ENCODE measurements at places on chromosomes 7 and 10.

- no peak for DNase-seq
Measured at GRCh38 chr7:87473192-87473591, 2.3 kb downstream of the ABCB4 start.

- no peak for DNase-seq
Measured at GRCh38 chr7:151552352-151553028, 32.8 kb upstream of the RHEB start.

- DNase-seq: no peak
Measured at GRCh38 chr10:117933036-117933435, 113.7 kb downstream of the RAB11FIP2 start.

GRCh38 chr10:29649561-29650551 is 15.1 kb upstream of the SVIL start:
- DNase-seq: no peak

- DNase-seq: no peak
Measured at GRCh38 chr10:97843281-97843671, 6.4 kb upstream of the GOLGA7B start.

GRCh38 chr7:11754933-11755332 is 77.1 kb downstream of the THSD7A start:
- DNase-seq: no peak

DNA sequence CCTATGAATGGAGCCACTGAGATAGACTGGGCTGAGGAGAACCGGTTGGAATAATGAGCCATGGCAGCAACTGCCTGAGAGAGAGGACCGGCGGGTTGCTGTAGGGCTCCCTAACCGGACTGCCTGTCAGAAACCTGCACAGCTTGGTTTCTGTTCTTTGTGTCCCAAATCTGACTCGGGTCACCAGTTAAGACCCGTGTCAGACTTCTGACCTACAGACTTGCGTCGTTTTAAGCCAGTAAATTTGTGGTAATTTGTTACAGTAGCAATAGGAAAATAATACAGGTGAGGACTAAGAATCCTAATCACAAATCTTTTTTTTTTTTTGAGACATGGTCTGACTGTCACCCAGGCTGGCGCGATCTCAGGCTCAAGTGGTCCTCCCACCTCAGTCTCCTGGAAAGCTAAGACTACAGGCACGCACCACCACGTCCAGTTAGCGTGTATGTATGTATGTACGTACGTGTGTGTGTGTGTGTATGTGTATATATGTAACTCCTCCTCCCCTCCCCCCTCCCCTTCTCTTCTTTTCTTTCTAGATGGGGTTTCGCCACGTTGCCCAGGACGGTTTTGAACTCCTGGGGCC is 672 bp upstream of the DDX56 start:
- DNase-seq: no peak

- DNase-seq: no peak
Measured at GRCh38 chr7:115731796-115732471, 298.6 kb downstream of the TFEC start.

DNA sequence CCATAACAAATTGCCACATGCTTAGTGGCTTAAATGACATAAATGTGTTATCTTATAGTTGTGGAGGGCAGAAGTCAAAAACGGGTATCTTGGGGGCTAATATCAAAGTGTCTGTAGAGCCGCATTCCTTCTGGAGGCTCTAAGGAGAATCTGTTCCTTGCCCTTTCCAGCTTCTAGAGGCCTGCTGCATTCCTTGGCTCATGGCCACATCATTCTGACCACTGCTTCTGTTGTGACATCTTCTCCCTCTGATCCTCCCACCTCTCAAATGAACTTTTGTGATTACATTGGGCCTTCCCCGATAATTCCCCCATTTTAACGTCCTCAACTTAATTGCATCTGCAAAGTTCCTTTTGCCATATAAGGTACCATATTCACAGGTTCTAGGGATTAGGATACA is 76.1 kb downstream of the CYP26A1 start:
- no peak for DNase-seq

- DNase-seq: no peak
Measured at GRCh38 chr7:131845573-131846314, 289.3 kb upstream of the PODXL start.

DNA sequence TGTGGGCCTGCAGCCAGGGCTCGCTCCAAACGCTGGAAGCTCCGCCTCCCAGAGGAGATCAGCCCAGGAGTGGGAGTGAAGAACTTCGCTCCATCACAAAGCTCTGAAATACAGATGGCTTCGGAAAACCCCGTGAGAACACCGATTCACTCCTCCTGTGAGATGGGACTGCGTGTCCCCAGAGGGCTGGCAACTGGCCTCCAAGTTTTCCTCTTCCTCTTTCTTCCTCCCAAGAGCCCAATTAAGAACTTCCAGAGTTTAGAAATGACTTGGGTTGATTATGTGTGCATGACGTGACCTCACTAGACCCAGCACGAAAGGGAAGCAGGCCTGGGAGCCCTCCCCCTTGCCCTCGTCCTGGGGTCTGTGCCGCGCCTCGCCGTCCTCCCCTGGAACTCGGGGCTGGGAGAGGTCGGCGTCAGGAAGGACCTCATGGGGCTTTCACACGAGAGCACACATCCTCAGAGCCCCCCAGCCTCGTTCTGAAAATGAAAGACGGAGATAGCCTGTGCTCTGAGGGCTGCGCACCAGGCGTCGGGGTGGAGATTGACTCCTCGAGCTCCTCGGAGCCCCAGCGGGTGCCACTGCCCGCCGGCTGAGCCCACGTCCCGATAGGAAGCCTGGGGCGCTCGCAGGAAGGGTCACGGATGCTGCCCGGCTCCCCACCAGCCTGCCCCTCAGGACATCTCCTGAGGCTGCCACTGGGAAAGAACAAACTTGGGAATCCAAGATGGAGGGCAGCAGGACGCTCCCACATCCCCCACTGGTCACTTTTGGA is 37.8 kb downstream of the PTPRN2 start:
- DNase-seq: no peak

DNA sequence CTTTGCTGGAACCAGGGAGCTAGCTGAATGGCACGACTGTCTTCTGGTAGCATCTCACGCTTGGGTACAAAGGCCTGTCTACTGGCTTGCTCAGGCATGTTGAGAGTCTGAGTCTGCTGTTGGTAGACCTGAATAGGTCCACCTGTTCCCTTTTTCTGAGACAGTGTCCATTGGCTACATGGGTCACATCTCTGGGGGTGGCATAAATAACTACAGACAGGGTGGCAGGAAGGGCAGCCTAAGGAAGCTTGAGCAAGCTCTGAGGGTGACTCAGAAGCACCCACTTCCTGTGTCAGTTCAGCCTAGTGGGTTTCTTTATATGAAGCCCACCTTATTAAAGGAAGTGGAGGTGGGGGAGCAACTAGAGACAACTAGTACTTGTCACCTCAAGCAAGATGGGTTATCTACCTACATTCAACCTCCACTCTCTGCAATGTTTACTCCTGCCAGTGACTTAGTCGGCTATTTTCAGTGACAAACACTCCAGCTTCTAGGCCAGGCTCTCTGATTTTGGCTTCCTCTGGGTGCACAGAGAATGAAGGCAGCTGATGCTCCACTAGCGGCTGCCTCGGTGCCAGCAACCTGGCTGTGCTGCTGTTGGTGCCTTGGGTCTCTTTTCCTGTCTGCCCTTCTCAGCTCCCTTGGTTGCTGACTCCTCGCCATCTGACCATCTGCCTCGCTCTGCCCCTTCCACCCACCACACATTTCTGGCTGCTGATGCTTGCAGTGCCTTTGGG is 5.7 kb upstream of the ZYX start:
- DNase-seq: no peak

DNA sequence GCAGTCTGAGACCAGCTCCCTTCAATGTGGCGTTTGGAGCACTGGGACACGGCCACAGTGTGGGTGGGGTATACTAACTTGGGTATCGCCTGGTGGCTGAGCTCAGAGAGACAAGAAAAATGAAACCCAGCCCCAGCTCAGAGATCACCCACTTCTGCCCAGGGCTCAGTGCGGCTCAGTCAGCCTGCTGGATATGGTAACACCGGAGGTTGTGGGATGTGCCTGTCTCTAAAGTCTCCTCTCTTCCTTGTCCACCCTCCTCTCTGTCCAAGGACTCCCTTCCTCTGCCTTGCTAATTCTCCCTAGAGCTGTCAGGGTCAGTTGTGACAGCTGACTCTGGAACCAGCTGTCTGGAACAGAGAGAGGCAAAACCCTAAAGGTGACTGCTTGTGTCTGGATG is 149.1 kb downstream of the PTPN20 start:
- DNase-seq: no peak

DNA sequence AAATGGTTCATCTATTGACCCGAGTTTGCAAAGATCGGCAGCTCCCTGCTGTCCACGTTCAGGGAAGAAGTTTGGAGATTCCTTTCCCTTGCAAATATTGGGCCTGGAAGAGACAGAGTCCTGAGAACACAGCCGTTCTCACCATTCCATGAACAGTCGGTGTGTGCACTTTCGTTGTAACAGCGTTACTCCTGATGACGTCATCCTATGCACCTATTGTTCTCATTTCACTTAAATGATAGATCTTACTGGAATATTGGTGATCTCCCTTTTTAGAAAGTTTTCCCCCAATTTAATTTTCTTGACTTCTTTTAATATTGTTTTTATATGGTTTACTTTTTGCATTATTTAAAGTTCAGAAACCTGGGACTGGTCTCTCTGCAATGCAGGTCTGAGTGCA is 320.7 kb upstream of the PFKP start:
- DNase-seq: no peak
